ENCODE measurements at places on chromosomes 7 and 10. TPM values are rescaled to one million over a fixed set of nuclear protein-coding genes. Genes with fewer than 3 reads are reported as not detected.

The PPP1R9A gene
- total RNA-seq: 45.0 TPM

The HOXA1 gene
- total RNA-seq: 0.58 TPM

The MUC3A gene
- total RNA-seq: 0.04 TPM

The TBXAS1 gene
- 4.4 TPM for total RNA-seq

The LRRTM3 gene
- 2.6 TPM for total RNA-seq

The IGF2BP3 gene
- 26.8 TPM for total RNA-seq

The CHAT gene
- total RNA-seq: not detected

The TMEM139 gene
- total RNA-seq: 0.40 TPM

The DMBT1 gene
- under 0.01 TPM for total RNA-seq

The CYP26C1 gene
- total RNA-seq: 0.09 TPM

The RNF32 gene
- total RNA-seq: 0.75 TPM

The KCNK18 gene
- not detected for total RNA-seq

The NEBL gene
- 3.2 TPM for total RNA-seq

The TUBB8 gene
- total RNA-seq: 0.09 TPM

The GRID2IP gene
- total RNA-seq: 0.09 TPM

The TRIM4 gene
- total RNA-seq: 16.5 TPM

The HABP2 gene
- total RNA-seq: 0.04 TPM

The ZNF479 gene
- total RNA-seq: not detected

The NPY gene
- total RNA-seq: 13.6 TPM

The PCLO gene
- 0.27 TPM for total RNA-seq

The CRYGN gene
- total RNA-seq: 0.09 TPM

The KCNH2 gene
- 9.7 TPM for total RNA-seq

The ADAP1 gene
- total RNA-seq: 2.0 TPM
